ENCODE measurements at places on chromosomes 7 and 10.

GRCh38 chr7:84624527-84624926 lies 429.9 kb upstream of the SEMA3A start:
- no peak for DNase-seq

GRCh38 chr7:4699841-4700240 lies 17.7 kb downstream of the FOXK1 start:
- DNase-seq: no peak

DNA sequence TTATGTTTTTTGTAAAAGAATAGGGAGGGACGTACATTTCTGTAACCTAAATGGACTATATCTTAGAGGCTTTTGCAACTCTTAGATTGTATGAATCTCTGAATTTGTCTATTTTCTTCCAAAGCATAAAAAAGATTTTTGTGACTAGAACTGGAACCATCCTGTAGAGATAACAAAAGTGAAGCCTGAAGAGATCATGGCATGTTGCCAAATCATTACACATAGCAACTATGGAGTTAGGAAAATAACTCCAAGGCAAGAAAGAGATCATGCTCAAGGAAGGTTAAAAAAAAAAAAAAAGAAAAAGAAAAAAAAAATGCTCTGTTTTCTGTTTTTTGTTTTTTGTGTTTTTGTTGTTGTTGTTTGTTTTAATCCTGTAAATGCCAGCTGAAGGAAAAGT lies 567.7 kb upstream of the ZWINT start:
- DNase-seq: no peak

GRCh38 chr7:94618126-94618525 lies 37.8 kb downstream of the SGCE start:
- DNase-seq: no peak

DNA sequence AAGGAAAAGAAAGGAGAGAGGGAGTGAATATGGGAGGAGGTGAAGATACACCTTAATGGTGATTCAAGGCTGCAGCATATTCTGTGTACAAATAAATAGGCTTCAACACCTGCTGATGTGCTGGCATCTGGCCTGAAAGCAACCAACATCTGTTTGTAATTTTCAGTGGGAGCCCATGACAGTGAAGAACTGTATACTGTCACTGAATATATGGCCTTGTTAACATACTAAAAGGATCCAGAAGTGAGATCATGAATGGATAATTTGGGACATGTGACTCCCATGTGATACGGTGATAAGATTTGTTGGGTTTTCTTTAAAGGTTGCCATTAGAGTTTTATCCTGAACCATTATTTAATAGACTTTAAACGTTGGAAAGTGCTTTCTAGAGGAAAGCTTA lies 459.3 kb downstream of the CNTNAP2 start:
- no peak for DNase-seq

DNA sequence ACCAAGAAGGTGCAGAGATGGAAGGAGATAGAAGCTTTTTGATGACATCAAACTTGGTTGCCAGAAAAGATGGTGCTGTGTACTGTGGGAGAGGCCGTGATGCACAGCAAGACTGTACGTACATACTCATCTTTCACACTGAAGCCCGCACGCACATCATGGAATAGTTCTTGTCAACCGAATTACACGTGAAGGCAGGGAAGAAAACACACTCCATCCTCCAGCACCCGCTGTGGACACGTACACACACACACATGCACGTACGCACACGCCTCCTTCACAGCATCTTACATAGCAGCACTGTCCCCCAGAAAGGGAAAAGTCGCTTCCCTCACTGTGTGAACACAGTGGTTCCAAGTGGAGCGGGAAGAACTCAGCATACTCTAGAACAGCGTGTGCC lies 54.5 kb upstream of the DDC start:
- no peak for DNase-seq

- no peak for DNase-seq
These were observed 373.6 kb downstream of the CDC14C start for GRCh38 chr7:49297958-49298357.

DNA sequence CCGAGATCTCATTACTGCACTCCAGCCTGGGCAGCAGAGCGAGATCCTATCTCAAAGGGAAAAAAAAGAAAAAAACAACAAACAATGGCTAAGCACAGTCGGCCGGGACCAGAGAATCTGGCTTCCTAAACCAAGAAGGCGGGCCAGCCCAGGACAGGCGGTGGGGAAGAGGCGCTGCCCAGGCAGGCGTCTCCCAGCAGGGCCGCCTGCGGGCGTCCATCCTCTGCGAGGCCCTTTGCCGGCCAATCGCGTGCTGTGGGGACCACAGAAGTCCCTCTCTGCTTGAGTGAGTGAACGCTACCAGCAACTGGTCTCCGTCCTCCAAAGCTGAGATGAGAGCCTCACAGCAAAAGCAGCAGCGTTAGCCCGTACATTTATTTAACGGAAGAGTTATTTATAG lies 14.7 kb upstream of the BMS1 start:
- no peak for DNase-seq

- no peak for DNase-seq
These were observed 221.6 kb downstream of the RPS24 start for GRCh38 chr10:78255214-78255613.

- no peak for DNase-seq
These were observed 310.3 kb upstream of the ZNF32 start for GRCh38 chr10:43958964-43959363.

- DNase-seq: no peak
These were observed 43.4 kb downstream of the ZNF117 start for GRCh38 chr7:64947252-64948000.

- no peak for DNase-seq
These were observed 259.7 kb upstream of the FERD3L start for GRCh38 chr7:19404912-19405329.

GRCh38 chr10:14468023-14468441 lies 137.3 kb upstream of the FRMD4A start:
- DNase-seq: no peak

GRCh38 chr10:124291001-124291701 lies 127.6 kb downstream of the OAT start:
- DNase-seq: no peak

- DNase-seq: no peak
These were observed 785.4 kb downstream of the IPMK start for GRCh38 chr10:57482259-57482658.

DNA sequence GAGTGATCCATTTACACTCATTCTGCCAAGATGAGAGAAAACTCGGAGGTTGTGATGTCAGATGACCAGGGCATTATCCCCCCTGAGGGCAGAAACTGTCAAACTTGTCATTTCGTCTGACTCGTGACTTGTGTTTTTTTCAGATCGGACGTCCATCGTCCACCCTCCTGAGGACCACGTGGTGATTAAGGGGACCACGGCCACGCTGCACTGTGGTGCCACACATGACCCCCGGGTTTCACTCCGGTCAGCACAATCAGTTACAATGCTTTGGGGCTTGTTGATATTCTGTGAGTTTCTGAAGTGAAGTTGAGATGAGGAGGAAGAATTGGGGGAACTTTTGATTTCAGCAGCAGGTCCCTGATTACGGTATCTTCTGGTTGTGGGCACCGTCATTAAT lies 670.3 kb downstream of the SDK1 start:
- DNase-seq: no peak

DNA sequence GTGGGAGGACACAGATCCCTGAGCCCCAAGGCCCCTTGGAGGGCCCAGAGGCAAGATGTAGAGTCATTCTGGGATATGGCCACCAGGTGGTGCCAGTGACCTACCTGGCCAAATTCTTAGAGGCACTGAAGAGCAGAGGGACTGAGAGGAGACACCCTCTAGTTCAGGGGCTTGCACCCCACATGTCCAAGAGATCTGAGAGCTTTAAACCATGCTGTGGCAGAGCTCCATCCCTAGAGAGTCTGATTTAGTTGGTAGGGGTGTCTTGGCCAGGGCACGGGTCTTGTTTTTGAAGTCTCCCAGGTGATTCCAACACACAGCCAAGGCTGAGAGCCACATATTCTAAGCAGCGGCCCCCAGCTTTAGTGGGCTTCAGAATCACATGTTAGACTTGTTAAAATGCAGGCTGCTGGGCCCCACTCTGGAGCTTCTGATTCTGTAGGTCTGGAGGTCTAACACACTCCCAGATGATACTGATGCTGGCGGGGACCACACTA lies 52.5 kb downstream of the PRF1 start:
- DNase-seq: peak; percentile 74

DNA sequence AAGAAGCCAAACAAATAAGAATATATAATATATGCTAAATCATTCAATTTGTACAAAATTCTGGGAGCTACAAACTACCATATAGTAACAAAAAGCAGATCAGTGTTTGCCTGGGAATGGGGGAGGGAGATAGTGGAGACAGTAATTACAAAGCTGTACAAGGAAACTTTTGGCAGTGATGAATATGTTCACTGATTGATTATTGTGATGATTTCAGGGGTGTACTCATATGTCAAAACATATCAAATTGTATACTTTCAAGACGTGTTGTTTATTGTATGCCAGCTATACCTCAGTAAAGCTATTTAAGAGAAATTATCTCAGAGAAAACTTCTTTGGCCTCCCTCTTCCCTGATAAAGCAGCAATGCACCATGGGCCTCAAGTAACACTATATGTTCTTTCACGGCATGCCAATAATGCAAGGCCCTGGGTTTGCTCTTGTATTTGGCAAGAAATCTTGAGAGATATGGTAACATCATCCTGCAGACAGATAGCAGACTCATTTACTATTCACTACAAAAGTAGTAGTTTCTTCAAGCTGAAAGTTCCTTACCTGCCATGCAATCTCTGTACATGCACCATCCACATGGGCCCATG lies 133.5 kb downstream of the HBP1 start:
- DNase-seq: no peak

GRCh38 chr7:117809958-117810357 lies 63.3 kb downstream of the CTTNBP2 start:
- DNase-seq: no peak

Measured in stimulated activated effector memory CD8-positive, alpha-beta T cell treated with anti-CD3 and anti-CD28 coated beads, Interleukin-12 subunit alpha, Interleukin-12 subunit beta, amount 100 ng/mL, for 72 hours (primary cell).